ENCODE measurements at places on chromosomes 7 and 10.

DNA sequence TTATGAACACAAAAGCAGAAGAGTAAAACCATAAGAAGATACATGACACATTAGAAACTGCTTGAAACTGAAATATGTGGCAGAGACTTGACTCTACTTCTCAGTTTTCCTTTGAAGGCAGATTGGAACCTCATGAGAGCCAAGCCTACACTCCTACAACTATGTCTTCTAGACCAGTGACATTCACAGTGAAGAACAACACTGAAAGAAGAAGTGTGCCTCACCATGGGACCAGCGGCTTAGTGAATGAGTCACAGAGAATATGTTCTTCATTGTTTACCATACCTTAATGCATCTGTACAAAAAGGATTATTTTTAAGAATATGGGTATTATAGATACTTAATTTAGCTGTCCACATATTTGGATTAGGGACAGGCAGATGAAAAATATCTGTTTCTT lies 248.3 kb downstream of the CDC14C start:
- H3K27ac ChIP-seq = no peak overlapping the region
- H3K36me3 ChIP-seq = no peaks in the 10 kb centered on the region
- no peaks in the 10 kb centered on the region for H3K27me3 ChIP-seq
- DNase-seq = no peak
- no peaks in the 10 kb centered on the region for H3K4me1 ChIP-seq

GRCh38 chr7:128211626-128212025 lies 29.5 kb upstream of the LEP start:
- 0 out of 2 replicates have a peak, but pooled peaks cover 10% of the 10 kb centered on the region for H3K4me1 ChIP-seq
- no peak for DNase-seq
- no peak overlapping the region for H3K27ac ChIP-seq
- H3K4me3 ChIP-seq = no peak overlapping the region

GRCh38 chr10:17406036-17406834 lies 48.2 kb downstream of the ST8SIA6 start:
- H3K4me1 ChIP-seq = peaks cover 14% of the 10 kb centered on the region
- no peaks in the 10 kb centered on the region for H3K27me3 ChIP-seq
- H3K36me3 ChIP-seq = no peaks in the 10 kb centered on the region
- no peak overlapping the region for H3K4me3 ChIP-seq

DNA sequence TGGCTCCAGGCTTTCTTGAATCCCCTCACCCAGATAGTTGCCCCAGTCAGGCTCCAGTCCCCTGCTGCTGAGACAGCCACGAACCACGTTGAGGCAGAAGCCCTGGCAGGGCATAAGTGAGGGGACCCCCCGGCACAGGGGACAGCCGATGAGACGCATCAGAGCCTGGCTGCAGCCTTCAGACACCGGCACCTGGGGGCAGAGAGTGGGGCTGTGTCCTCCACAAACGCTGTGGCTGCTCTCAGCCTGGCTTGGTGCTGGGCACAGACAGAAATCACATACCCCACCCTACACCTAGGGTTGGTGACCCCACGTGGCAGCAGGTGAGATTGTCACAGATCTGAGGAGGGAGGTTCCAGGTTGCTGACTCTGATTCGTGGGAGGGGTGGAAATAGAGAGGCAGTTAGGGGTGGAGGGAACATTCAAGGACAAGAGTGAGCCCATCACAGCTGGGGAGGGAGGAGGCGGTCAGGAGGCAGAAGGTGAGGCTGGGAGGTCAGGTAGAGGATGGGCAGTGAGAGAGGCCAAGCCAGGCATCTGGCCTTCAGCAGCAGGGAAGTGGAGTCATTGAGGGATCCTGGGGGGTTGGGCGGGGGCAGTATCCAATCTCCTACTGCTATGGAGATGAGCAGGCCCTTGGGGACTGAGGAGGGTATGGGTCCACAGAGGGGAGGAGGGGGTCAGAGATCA lies 3.2 kb downstream of the GPC2 start:
- H3K4me3 ChIP-seq = no peak overlapping the region
- DNase-seq = no peak
- no peaks in the 10 kb centered on the region for H3K27me3 ChIP-seq
- H3K27ac ChIP-seq = no peak overlapping the region
- H3K4me1 ChIP-seq = peaks cover 4% of the 10 kb centered on the region

GRCh38 chr10:4086131-4086898 lies 301.3 kb upstream of the KLF6 start:
- no peaks in the 10 kb centered on the region for H3K36me3 ChIP-seq
- H3K27ac ChIP-seq = no peak overlapping the region
- no peaks in the 10 kb centered on the region for H3K4me1 ChIP-seq
- DNase-seq = no peak

GRCh38 chr7:150379441-150380379 lies 580 bp downstream of the ZNF775 start:
- H3K27ac ChIP-seq = peak overlapping the region; percentile 48
- H3K36me3 ChIP-seq = no peaks in the 10 kb centered on the region
- peaks cover 65% of the 10 kb centered on the region for H3K4me1 ChIP-seq
- peak; percentile 27 for DNase-seq
- no peaks in the 10 kb centered on the region for H3K27me3 ChIP-seq

DNA sequence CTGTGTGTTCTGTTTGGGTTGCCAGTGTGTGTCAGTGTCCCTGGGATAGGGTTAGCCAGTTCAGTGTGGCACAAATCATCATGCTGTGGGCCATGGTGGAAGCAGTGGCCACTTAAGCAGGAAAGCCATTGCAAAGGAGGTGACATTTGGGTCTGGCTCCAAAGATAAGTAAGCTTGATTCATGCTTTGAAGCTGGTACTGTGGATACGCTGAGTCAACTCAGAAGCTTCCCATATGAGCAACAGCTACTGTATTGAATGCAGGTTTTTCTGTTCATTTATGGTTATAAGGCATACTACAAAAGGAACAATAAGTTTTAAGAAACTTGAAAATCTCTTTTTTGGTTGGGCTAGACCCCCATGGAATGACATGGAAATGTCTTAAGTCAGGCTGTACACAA lies 143.1 kb downstream of the BMPER start:
- no peaks in the 10 kb centered on the region for H3K4me1 ChIP-seq
- no peak overlapping the region for H3K4me3 ChIP-seq
- no peak for DNase-seq
- H3K27ac ChIP-seq = no peak overlapping the region
- no peaks in the 10 kb centered on the region for H3K27me3 ChIP-seq
- H3K36me3 ChIP-seq = no peaks in the 10 kb centered on the region

- H3K36me3 ChIP-seq = no peaks in the 10 kb centered on the region
- no peaks in the 10 kb centered on the region for H3K27me3 ChIP-seq
- H3K4me3 ChIP-seq = no peak overlapping the region
- H3K27ac ChIP-seq = peak overlapping the region; percentile 1
These were observed 12.9 kb upstream of the WASL start for GRCh38 chr7:123761729-123762128.

- H3K27me3 ChIP-seq = no peaks in the 10 kb centered on the region
- H3K4me1 ChIP-seq = peaks cover 57% of the 10 kb centered on the region
- peak; percentile 32 for DNase-seq
These were observed 70.6 kb downstream of the CDK6 start for GRCh38 chr7:92765725-92766124.

DNA sequence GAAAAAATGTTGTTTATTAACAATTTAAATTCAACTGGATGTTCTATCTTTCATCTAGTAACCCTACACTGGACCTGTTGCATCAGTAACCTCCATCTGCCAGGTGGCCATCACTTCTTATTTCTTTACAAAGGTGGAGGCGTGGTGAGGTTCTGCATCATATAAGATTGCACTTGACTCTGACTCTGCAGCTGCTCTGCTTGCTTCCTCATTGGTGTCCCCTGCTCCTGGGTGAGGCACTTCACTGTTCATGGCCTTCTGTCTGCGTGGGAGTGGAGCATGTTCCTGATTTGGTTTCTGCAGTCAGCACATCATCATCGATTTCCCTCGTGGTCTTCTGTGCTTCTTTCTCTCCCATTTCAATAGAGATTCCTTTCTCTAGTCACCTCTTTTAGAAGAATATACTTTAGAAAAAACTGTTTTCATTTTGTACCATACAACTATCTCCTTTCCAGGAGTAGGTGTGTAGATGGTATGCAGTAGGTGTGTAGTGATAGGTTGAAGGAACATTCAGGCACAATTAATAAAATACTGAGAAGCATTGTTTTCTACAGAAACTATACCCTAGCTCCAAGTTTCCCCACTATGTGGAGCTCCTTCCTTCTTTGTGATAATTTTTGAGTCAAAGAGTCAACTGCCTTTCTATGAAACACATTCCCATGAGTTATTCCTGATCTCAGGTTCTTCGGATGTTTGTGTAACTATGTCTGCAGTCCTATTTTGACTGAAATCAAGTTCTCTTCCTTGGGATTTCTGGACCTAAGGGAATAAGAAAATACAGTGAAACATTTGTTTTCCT lies 231.7 kb upstream of the CNTNAP2 start:
- no peaks in the 10 kb centered on the region for H3K4me1 ChIP-seq
- no peak overlapping the region for H3K4me3 ChIP-seq
- H3K36me3 ChIP-seq = no peaks in the 10 kb centered on the region
- DNase-seq = no peak
- no peak overlapping the region for H3K27ac ChIP-seq

DNA sequence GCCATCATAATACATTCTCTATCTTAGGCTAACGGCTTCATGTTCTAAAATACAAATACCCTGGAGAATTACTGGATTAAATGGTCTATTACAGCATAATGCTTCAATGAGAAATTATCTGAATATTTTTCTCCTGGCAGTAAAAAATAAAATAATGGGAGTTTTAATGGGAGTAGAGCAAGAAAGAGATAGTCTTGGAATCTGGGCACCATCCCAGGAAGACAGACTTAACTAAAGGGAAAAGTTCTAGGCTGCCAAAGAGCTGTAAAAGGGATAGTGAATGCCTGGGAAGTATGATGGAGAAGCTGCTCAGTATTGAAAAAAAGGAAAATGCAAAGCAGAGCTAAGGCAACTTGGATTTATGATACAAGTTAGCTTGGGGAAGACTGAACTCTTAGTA lies 12.1 kb upstream of the SYPL1 start:
- H3K27ac ChIP-seq = no peak overlapping the region
- no peak overlapping the region for H3K4me3 ChIP-seq
- H3K27me3 ChIP-seq = no peaks in the 10 kb centered on the region
- H3K36me3 ChIP-seq = no peaks in the 10 kb centered on the region
- DNase-seq = no peak

DNA sequence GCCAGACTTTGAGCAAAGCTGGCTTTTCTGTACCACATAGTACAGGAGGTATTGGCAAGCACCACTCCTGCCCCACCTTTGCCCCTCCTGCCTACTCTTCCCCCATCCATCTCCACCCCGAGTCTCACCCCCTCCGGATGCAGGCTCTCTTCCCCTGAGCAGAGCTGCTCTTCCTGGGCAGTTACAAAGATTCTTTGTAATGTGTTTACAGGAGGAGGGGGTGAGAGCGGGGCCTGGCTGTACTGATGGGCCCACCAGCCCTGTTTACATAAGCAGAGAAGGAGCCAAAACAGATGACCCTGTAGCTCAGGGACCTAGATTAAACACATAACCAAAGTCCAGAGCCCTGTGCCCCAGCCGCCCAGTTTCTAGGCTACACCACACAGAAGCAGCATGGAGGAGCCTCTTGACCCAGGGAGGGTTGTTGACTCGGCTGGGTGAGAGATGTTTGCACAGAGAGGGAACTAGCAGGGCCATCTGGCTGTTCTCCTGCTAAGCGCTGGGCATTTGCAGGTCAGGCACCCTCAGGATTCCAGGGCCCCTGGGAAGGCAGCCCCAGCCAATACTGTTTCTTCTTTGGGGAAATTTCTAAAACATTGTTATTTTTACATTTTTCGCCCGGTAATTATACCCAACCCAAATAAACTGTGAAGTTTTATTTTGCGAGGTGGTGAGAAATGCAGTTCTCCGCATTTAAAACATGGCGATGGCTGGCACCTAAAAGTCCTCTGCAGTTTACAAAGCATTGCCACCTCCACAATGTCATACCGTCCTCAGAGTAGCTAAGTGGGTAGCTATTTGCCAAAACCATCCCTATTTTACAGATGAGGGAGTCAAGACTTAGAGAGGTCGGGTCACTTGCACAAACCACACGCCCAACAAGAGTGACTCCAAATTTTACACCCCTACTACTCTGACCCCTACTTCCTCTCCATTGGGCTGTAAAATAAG lies 11.4 kb upstream of the ZKSCAN1 start:
- H3K36me3 ChIP-seq = no peaks in the 10 kb centered on the region
- H3K4me3 ChIP-seq = no peak overlapping the region
- H3K4me1 ChIP-seq = peaks cover 33% of the 10 kb centered on the region
- DNase-seq = peak; percentile 93
- no peaks in the 10 kb centered on the region for H3K27me3 ChIP-seq

DNA sequence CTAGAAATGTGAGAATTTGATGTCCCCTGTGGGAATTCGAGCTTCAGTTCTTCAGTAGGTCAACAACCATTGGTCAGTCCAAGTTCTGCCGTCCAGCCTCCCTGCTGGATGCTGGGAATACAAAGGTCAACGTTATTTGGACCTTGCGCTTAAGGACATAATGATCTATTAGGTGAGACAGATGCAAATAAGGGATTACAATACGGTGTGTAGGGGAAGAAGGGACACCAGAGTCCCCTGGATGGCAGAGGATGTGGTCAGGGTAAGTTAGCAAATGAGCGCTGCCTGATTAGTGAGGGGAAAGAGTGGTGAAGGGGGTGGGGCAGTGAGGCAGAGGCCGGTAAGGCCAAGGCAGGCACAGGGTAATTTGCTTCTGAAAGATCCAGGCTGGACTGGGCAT lies 16.2 kb downstream of the CCNY start:
- no peaks in the 10 kb centered on the region for H3K27me3 ChIP-seq
- H3K4me3 ChIP-seq = no peak overlapping the region
- no peaks in the 10 kb centered on the region for H3K36me3 ChIP-seq
- no peak for DNase-seq
